ENCODE measurements at places on chromosomes 7 and 10.

- no peak for DNase-seq
Observed at GRCh38 chr7:15245831-15246230, 316.0 kb downstream of the AGMO start.

DNA sequence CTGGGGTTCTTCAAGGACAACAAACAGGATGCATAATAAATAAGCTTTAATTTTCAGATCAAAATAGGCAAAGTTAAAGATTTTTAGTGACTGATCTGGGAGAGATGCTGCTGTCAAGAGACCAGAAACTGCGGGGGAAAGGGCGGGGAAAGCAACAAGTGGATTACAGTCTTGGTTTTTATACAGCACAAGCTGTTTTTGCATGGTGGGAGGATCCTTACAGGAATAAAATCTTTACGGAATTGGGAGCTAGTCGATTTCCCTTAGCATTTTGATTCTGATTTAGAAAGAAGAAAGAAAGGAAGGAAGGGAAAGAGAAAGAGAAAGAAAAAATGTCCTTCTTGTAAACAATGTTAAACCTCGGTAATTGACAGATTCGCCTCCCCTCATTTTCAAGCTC lies 242.3 kb upstream of the SP8 start:
- DNase-seq, result no peak

GRCh38 chr10:133275684-133276092 lies 980 bp downstream of the ADAM8 start:
- no peak for DNase-seq

DNA sequence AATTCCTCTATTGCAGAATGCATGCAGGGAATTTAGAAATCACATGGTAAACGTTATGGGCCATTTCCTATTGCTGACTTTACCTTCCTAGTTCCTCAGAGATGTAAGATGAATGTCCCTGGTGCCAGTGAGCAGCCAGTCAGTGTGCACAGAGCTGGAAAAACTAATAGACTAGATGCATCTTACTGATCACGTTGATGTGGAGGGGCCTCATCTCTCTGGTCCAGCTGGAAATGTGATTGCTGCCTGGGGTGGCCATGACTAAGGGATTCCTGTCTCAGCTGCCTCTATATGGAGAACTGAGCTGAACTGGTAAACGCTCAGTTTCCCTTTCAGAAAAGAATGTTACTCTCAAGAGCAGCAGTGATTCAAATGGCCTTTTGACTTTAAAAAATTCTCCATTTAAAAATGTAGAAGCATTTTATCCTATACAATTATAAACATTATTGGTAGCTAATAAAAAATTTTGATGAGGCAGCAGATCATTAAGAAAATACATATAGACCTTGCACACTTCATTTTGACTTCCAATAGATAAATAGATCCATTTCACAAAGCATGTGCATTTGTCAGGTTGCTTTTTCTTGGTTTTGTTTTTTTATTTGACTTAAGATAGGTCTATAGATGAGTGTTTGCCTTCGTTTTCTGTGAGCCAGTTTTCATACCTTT lies 80.5 kb upstream of the INSYN2A start:
- DNase-seq, result no peak

GRCh38 chr7:150519310-150519709 lies 4.6 kb downstream of the GIMAP7 start:
- no peak for DNase-seq
